ENCODE measurements at places on chromosomes 13 and 19.
A peak's percentile ranks its signal among the peaks of the same experiment; 100 is the strongest.

- no peak for DNase-seq
Measured at GRCh38 chr13:111330066-111330610, 9.7 kb downstream of the TEX29 start.

DNA sequence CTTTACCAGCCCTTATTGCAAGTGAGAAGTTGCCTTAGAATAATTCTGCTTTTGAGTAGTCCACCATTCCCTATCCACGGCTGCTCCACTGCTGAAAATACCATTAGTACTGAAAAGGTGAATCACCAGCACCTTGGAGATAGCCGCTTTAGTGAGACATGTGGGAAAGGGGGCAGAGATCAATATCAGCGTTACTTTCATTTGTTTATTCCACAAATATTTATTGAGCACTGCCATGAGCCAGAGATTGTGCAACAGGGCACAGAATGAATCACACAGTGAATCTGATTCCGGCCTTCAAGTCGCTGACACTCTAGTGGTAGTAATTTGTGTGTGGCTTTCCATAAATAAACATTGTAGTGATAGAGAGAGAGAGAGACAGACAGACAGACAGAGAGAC is 31.5 kb upstream of the MYO16 start:
- no peak for DNase-seq

GRCh38 chr13:98142380-98143156 is at the start of gene FARP1:
Gene FARP1, plus strand, starts transcription at chr13:98143094. Its CDS starts 70,149 bp downstream, at chr13:98213243.
- peak; percentile 75 for DNase-seq

GRCh38 chr19:14407605-14408484 is 11.3 kb downstream of the DDX39A start:
- no peak for DNase-seq

GRCh38 chr13:77099415-77099814 is 72.5 kb upstream of the FBXL3 start:
- DNase-seq, result no peak

- no peak for DNase-seq
Measured at GRCh38 chr13:77460195-77460594, 75.3 kb upstream of the SCEL start.

- DNase-seq, result no peak
Measured at GRCh38 chr13:71149498-71150363, 717.3 kb downstream of the DACH1 start.

DNA sequence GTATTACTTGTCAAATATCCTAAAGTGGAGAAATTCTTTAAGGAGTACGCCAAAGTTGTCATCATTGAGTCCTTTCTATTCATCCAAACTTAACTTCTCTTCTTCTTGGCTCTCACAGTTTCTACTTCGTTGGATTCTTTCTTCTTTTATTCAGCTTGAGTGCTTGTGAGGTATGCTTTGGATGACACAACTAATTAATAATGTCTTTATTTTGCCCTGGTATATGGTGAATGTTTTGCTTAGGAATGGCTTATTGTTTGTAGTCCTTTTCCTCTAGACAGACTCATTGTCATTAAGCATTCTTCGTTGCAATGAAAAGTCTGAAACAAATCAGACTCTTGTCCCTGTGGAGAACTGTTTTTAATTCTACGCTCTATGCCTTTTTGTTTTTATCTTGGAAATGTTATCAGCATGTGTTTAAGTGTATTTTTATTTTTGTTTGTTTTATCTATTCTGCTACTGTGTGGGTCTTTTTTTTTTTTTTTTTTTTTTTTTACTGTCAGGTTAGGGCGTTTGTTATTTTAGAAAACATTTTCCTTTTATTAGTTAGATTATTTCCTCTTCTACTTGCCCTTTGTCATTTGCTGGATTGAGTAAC is 471.5 kb downstream of the GPC6 start:
- no peak for DNase-seq

DNA sequence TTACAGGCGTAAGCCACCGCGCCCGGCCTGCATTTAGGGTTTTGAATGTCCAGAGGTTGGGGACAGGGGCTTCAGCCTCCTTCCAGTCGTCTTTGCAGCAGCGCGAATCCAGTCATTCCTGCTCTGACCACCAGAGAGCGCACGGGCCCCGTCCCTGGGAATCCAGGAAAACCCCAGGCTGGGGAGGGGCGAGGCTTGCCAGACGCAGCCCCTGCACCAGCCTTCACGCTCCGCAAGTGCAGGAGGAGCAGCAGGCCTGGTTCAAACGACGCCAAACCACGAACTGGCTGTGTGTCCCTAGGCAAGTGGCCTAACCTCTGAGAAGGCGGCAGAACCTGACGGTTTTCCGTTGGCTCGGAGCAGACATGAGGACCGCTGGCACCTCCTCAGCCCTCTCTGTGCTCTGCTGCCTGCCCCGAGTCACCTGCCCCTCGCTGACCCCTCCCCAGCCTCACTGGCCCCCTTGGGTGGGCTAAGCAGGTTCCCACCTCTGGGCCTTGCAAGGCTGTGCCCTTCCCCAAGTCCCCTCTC is 2.0 kb upstream of the RNF126 start:
- peak; percentile 84 for DNase-seq

DNA sequence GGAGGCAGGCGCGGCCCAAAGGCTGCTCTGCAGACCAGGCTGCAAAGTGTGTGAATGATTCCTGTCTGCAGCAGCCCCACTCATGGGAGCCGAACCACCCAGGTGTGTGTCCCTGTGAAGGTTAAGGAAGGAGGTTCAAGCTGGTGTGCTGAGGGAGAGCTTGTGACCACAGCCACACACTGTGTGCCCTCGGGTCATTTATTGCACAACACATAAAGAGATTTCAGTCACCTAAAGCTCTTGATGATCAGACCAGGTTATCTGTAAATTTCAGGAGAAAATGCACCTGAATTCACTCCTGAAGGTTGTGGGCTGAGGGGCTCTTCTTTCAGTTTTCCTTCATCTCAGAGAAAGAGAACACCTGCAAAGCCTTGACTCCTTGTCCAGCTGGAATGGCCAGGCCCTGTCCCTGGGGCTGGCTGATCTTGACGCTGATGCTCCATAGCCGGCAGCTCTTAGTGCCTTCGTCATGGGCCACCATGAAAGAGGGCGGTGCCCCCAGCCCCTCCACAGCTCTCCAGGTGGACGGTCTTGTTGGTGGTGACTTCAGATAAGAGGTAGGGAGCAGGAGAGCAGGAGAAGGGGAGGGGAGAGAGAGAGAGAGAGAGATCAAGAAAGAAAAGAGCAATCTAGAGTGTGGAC is 110.8 kb upstream of the C1QTNF9B start:
- no peak for DNase-seq

DNA sequence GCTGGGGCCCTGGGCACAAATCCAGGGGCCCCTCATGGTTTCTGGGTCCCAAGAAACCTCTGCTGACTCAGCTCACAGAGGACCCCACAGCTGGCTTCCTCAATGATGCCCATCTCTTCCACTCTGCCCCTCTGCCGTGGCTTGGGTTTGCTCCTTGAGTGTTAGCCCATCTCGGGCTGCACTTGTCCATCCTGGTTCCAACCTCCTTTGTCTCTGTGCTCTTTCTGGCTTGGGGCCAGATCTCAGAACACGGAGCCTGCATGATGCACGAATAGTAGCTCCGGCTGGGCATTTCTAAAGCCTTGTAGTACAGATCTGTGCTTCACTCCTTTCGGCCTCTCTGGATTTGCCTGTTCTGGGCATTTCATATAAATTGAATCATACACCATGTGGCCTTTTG is 53.8 kb downstream of the F2RL3 start:
- no peak for DNase-seq

DNA sequence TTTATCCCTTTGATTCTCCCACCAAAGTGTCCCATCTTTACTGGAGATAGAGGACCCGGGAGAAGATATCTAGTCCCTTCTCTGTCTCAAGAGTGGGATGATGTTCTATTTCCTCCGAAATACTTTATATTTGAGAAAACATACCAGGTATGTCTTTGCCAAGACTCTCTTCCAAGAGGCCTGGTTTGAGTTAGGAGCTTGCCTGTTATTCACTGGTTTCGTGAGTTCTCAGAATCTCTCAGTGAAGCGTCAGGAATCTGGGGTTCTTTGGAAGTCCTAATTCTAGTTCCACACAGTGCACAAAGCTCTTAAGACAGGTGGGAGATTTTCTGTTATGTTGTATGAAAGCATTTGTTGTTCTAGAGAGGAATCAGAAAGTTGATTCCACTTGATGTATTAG is 182.0 kb downstream of the DNAJC15 start:
- no peak for DNase-seq

DNA sequence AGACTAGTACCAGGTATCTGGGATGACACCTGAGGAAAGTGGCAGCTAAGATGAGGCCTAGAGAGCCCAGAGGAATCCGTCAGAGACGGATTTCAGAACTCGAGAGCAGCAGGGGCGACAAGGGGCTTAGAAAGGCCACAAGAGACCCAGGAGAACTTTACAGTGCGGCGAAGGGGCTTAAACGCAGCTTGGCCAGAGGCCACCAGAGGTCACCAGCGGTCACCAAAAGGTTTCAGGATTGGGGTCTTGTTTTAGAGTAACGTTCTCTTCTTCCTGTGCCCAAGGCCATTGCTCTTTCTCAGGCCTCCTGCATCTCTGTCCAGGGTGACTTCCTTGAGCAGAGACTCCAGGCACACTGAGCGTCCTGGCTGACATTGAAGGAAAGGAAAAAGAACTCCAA is 2.2 kb downstream of the ZSCAN22 start:
- DNase-seq, result no peak

DNA sequence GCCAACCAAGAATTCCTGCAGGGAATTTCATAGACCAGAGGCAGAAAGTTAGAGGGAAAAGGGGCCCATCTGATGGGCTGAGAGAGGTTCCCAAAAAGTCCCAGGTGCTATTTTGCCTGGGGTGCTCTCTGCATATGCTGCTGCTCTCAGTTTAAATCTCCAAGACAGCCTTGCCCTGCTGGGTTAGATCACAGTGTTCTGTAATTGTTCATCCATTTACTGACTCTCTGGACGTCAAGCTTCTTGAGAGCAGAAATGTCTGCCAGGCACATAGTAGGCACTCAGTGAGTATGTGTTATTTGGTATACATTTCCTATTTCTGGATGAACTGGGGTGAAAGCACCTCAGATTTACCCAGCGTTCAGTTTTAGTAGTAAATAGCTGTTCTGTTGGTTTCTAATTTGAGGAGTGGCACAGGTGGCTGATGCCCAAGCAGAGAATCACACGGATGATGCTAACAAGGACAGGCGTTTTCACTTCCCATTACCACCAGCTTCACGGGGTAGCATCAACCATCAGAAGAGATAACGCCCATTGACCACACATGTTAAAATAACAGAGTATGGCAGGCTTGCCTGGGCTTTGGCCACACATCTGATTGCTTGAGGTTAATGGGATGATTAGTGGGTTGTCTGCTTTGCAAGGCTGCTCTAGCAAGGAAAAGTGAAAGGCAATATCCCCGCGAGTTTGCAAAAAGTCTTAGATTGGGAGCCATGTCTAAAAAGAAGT is 161.1 kb downstream of the SLC7A1 start:
- no peak for DNase-seq

- DNase-seq, result no peak
Measured at GRCh38 chr19:33098055-33098534, 17.1 kb downstream of the GPATCH1 start.

- no peak for DNase-seq
Measured at GRCh38 chr13:104315606-104316005, 1249.4 kb upstream of the SLC10A2 start.

GRCh38 chr13:96081888-96082287 is 8.0 kb upstream of the HS6ST3 start:
- DNase-seq, result no peak

DNA sequence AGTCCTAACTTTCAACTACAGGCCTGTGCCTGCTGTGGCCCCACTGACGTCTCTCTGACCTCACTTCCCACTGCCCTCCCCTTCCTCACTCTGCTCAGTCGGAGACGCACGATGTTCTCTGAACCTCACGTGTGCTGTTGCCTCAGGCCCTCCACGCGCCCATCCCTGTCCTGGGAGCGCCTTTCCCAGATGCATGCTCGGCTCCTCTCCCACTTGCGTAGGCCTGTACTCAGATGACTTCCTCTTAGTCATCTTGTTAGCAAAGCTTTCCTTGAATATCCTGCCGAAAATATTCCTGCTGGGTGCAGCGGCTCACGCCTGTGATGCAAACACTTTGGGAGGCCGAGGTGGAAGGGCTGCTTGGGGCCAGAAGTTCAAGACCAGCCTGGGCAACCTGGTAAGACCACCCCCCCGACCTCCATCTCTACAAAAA is 9.3 kb upstream of the SYT5 start:
- DNase-seq, result no peak

DNA sequence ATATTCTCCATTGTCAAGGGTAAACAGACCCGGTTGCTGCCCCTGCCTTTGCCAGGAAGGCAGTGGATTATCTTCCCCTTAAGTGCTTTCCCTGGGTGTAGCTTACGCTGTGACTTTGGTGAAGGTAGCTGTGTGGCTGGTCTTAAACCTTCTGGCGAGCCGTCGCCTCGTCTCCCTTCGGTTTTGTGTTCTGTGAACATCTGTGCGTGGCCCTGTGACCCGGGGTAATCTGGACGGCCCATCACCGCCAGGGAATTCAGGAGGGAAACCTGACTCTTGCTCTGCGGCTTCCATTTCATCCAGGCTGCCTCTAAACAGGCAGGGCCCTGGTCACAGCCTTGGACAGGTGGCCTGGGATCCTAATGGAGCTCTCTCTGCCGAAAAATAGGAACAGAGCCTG is 78.7 kb downstream of the SHISA2 start:
- DNase-seq, result no peak

GRCh38 chr13:112113348-112113747 is 46.4 kb downstream of the SOX1 start:
- peak; percentile 77 for DNase-seq

- peak; percentile 81 for DNase-seq
Measured at GRCh38 chr13:113744197-113745000, 14.6 kb upstream of the TMEM255B start.

DNA sequence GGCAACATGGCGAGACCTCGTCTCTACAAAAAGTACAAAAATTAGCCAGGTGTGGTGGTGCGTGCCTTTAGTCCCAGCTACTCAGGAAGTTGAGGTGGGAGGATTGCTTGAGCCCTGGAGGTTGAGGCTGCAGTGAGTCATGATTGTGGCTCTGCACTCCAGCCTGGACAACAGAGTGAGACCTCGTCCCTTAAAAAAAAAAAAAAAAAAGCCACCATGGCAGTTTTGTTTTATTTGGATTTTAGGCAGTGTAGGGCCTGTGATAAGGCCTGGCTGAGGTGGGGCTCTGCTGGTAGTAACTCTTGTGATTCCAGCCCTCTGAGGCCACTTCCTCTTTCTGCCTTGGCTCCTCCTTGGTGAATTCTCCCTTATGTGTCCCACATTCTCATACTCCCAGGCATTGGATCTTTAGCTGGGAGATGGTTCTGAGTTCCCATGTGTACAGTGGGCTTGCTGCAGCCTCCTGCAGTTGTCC is 39.2 kb downstream of the GATAD2A start:
- DNase-seq, result no peak

All from NCI-H187 (cell line).